ENCODE measurements at places on chromosomes 2 and 18.

DNA sequence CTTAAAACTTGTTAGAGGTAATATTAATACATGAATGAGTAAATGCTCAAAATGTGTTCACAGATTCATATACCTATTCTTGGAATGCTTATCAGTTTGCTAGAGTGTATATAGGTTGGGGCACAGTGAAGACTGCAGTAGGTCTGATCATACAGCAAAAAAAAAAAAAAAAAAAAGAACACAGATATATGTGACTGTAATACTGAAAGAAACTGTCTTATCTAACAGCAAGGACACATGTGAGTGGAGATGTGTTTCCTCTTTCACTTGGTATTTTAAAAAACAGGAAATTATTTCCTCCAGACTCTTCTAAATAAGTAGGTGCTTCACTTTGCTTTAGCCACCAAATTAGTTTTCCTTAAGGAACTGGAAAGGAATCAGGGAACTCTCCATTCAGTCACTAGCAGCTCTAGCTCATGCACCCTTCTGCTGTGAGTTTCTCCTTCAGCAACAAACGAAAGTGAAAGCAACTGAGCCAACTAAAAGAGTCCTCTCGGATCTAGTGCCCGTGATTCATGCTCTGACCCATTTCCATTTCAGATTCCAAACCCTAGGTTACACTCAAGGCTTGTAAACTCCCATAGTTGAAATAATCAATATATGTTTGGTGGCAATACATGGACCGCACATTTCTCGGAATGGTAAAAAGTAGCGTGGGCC lies 98.5 kb downstream of the DSEL start:
- no peak for DNase-seq

DNA sequence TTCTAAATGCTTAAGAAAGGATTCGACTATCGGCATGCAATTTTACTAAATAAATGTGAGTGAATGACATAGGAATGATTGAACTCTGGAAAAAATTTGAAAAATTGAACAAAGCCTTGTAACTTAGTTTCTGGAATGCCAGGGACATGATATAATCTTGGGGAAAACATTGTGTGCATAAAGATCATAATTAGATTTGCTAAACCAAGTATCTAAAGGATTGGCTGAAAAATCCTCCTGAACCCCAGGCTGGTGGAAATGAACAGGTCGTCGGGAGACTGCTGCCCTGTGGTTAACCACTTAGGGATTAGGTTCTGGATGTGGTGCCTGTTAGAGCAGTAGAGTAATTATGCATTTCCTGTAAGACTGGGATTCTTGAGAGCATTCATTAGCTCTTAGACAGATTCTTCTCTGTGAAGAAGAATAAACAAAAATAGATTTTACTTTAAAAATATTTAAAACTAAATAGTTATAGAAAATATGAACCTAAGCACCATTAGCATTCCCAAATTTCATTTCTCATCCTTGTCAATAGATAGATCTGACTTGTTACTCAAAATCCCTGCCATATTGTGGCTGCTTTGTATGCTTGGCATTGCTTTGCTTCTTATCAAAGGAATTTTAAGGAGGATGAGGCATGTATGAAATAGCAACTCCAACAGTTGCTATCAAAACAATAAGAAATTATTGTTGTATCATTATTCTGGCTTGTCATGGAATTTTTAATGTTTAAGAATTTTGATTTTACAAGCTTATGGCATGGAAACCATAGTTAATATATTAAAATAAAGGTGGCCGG lies 55.9 kb downstream of the LYPD6B start:
- no peak for DNase-seq

DNA sequence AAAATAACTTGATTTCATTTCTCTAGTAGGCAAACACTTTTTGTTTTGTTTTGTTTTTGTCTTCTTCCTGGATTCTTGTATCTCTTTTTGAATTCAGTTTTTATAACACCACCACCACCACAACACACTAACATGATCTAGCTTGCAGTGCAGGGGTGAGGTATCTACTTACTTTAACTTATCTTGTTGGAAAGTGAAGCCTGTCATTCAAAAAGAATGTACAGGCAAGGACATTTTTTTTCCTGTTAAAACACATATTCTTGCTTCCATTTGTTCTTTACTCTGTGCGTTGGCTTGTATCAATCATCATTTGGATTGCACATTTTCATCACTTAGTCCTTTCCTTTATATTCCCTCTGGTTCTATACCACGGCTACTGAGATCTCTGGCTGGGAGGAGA lies 824.2 kb downstream of the PLCL1 start:
- DNase-seq = no peak

GRCh38 chr18:77700051-77700450 lies 450.4 kb downstream of the GALR1 start:
- no peak for DNase-seq

DNA sequence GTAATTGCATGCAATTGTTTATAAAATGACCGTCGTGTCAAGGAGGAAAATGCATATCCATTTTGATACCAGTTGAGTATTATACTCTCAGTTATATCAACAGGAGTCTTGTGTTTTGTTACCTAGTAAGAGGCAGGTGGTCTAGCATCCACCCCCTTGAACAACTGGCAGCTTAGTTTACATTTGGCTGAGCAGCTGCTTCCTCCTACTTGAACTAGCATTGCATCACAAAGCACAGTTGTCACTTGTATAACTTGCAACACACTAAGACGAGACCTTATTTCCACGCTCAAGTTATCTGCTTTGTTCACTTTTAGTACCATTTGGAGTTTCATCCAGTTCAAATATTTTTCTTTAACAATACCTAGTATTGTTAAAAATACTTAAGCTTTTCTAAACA lies 75.4 kb upstream of the UBE2E3 start:
- no peak for DNase-seq

- no peak for DNase-seq
These were observed 85.6 kb downstream of the MARCHF4 start for GRCh38 chr2:216286616-216287231.

DNA sequence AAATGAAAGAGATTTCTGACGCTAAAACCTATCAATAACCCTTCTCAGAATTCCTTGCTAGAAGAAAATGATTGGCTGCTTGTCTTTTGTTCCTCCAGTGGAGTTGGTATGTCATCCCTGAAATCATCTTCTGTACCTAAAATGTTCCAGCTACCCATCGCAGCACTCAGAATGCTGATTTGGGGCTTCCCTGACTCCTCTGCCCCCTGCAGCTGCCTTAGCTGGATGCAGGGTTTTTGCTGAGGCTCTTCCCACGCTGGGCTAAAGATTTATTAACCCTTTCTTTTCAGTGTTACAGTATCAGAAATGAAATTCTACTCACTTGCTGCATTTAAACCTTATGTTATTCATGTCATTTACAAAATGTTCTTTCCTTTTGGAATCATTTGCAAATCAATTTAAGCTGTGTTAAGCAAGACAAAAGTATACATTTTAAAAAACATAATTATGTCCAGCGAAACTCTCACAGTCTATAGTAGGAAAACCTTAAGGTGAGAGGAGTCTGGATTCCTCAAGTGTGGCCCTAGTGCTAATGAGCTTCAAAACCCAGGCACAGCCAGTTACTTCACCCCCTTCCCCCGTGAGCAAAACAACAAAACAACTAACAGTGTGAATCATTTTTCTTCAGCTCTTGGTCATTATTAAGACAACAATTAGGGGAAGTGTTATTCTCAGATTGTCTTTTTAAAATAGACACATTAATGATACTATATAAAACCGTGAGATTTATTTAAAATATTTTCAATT lies 32.8 kb downstream of the PKP4 start:
- DNase-seq = no peak

DNA sequence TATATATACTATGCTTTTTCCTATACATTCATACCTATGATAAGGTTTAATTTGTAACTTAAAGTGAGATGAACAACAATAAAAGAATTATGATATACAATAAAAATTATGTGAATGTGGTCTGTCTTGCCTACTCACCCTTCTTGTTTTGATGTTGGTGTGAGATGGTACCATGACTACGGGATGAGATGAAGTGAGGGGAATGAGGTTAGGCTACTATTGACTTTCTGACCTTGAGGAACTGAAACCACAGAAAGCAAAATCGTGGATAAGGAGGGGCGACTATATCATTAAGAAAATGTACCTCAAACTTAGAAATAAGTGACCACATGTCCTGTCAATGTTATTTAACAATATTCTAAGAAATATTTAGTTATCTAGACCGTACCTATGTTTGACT lies 103.9 kb upstream of the PPP1CB start:
- DNase-seq = no peak

- peak; percentile 14 for DNase-seq
These were observed 185.0 kb downstream of the ANAPC1 start for GRCh38 chr2:111698743-111699554.

GRCh38 chr18:74498712-74499627 lies 2.8 kb downstream of the CNDP2 start:
- peak; percentile 62 for DNase-seq

GRCh38 chr2:174931724-174932123 lies 73.5 kb downstream of the CHN1 start:
- DNase-seq = no peak

GRCh38 chr2:222993920-222994650 lies 57.9 kb upstream of the KCNE4 start:
- no peak for DNase-seq

DNA sequence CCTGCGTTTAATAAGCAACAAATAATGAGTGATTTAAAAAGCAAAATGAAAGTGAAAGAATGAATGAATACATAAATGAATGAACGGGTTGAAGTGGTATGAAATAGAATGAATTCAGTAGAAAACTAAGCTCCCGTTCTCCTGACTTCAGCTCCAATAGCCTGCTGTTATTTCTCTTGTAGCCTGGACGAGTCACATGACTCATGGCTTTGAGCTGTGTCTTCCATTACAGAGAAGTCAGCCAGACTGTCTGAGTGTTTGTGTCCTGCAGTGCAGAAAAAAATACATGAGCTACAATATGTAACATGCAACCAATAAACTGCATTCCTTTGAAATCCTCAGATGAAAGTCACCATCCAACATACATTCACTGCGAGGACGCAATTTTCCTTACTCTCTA lies 21.2 kb downstream of the SCG2 start:
- DNase-seq = no peak

DNA sequence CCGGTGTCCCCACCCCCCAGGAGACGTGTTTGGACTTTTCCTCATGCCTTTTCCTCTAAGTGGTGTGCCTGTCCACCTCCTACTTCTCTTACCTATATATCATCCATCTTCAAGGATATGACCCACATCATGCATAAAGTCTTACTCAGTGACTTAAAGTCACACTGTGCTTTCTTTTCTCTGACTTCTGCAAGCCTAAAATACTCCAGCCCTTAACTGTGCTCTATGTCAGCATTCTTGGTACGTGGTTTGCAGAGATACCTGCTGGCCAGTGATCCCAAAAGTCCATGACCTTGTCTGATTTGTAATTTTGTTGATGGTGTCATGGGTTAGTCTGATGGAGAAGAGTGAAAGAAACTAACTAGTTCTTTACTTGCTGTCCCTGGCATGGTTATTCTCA lies 393.6 kb upstream of the NRP2 start:
- DNase-seq = no peak

DNA sequence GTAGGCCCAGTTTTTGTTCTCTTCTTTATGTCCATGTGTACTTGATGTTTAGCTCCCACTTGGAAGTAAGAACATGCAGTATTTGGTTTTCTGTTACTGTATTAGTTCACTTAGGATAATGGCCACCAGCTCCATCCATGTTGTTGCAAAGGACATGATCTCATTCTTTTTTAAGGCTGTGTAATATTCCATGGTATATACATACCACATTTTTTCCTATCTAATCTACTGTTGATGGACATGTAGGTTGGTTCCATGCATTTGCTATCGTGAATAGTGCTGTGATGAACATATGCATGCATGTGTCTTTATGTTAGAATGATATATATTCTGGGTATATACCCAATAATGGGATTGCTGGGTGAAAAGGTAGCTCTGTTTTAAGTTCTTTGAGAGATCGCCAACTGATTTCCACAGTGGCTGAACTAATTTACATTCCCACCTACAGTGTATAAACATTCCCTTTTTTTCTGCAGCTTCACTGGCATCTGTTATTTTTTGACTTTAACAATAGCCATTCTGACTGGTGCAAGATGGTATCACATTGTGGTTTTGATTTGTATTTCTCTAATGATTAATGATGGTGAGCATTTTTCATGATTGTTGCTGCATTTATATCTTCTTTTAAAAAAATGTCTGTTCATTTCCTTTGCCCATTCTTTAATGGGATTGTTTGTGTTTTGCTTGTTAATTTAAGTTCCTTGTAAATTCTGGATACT lies 22.9 kb downstream of the LTBP1 start:
- no peak for DNase-seq

GRCh38 chr2:168076731-168077130 lies 170.7 kb downstream of the STK39 start:
- DNase-seq = no peak

GRCh38 chr2:235870515-235870914 lies 297.7 kb downstream of the GBX2 start:
- no peak for DNase-seq

- DNase-seq = no peak
These were observed 44.5 kb downstream of the LTBP1 start for GRCh38 chr2:32991091-32991845.

GRCh38 chr2:204282081-204282480 lies 263.2 kb upstream of the PARD3B start:
- DNase-seq = no peak

GRCh38 chr18:63236406-63236805 lies 83.2 kb downstream of the BCL2 start:
- no peak for DNase-seq

DNA sequence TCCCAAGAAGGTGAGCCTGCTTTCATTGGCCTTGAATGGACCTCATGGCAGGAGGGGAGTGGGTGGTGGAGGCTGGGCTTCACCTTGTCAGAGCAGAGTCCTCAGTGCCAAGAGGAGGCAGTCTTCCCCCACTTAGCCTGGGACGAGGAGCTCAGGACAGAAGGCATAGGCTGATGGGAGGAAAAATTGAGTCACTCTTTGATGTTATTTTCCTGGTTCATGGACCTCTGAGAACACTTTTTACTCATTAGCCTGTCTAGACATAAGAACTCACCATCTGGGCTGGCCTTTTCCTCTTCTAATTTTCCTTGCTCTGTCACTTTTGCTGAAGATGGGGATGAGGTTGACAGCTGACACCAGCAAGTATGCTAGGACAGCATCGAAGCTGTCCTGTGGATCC lies 225.7 kb upstream of the TNP1 start:
- no peak for DNase-seq

- DNase-seq = no peak
These were observed 71.2 kb upstream of the RBM44 start for GRCh38 chr2:237727363-237727762.

GRCh38 chr2:72289283-72289682 lies 141.6 kb upstream of the CYP26B1 start:
- no peak for DNase-seq

GRCh38 chr2:183996825-183997793 lies 601.2 kb upstream of the ZNF804A start:
- no peak for DNase-seq

DNA sequence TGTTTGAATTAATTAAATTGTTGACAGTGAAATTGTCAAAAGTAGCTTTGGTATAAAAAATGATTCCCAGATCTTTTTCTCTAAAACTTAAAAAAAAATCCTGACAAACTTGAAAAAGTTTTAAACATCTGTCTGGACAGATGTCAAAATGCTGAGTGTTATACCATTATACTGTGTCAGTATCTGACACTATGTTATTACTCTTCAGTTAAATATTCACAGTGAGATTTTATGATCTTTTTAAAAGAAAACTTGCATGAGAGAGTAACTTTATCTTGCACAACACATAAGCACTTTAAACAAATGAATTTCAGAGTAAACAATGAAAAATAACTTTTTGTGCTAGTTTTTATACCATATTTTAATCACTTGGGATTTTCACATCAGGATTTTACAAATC lies 167.4 kb downstream of the MEIS1 start:
- DNase-seq = no peak
